ENCODE measurements at places on chromosomes 7 and 10.

GRCh38 chr10:1939016-1939415, 201.7 kb upstream of the ADARB2 start:
- no peak for DNase-seq

DNA sequence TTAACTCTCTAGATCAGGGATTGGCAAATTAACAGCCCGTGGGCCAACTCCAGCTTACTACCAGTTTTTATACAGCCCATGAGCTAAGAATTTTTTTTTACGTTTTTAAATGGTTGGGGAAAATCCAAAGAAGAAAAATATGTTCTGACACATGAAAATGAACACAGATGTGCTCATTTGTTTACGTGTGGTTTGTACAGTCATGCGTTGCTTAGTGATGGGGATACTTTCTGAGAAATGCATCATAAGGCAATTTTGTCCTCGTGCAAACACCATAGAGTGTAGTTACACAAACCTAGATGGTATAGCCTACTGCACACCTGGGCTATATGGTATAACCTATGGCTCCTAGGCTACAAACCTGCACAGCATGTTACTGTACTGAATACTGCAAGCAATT, 8.3 kb upstream of the SMKR1 start:
- DNase-seq = no peak

DNA sequence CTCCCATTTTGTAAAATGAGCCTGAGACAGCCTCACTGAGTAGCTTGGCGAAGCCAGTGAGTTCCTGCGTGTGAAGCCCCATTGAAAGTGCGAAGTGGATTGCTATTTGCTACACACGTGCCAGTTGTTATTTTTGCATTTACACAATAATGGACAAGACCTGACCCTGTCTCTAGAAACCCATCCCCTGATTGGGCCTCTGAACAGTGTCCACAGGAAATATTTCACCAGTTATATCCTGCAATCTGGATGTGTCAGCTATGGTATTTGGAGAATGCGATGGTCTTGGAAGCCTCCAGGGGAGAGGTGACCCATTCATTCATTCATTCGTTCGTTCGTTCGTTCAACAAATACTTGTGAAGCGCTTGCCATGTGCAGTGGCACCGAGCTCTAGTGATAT, 37.1 kb downstream of the COL13A1 start:
- DNase-seq = no peak

DNA sequence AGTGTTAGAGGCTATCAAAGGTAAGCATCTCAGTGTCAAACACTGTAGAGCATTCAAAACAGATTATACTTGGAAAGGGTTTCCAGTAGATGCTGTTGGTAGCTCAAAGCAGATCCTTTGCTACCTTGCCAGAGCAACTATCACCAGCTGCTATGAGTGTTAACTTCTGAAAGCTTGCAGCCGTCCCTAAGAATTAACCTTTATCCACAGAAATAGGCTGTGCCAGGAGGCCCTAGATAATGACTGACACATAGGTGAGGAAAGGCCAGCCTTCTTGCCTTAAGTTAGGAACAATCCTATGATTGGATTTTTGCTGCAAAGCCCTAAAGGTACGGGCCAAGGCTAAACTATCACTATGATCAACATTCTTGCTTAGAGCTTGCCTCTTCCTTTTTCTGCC, 263.2 kb downstream of the DGKB start:
- no peak for DNase-seq

- DNase-seq = no peak
Observed at GRCh38 chr7:155201325-155202087, 96.2 kb upstream of the INSIG1 start.

DNA sequence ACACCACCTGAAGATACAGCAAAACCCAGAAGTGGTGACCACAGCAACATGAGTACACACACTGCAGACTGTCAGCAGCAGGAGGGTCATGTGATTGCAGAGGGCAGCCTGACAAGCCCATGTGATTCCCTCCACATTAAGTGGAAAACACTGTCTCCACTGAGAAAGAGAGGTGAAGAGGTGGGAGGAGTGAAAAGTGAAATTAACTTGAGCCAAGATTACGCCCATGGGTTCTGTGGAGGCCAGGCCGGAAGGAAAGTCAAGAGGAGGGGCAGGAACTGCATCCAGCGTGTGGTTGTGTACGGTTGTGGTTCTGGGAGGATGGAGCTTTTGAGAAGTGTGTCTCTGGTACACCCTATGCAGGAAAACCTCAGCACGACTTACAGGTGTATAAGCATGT, 138.5 kb downstream of the PLXNA4 start:
- DNase-seq = no peak

DNA sequence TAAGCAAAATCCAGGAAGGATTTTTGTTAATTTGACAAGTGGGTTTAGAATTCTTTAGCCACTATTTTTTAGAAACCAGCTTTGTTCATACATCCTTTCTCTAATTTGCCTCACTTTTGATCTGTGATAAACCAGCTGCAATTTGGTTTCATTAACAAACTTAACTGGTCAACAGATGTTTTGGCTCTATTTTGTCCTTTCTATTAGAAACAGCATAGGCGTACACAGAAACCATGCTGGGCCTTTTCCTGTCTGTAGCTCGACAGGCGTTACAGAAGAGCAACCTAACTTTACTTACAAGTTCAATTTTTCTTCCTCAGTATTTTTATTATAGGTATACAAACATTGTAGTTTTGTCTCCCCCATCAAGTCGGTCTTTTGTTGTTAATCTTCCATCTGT, 28.2 kb downstream of the KAT6B start:
- no peak for DNase-seq

Data from right renal pelvis (tissue), 4 donors.